ENCODE measurements at places on chromosomes 13 and 19.

DNA sequence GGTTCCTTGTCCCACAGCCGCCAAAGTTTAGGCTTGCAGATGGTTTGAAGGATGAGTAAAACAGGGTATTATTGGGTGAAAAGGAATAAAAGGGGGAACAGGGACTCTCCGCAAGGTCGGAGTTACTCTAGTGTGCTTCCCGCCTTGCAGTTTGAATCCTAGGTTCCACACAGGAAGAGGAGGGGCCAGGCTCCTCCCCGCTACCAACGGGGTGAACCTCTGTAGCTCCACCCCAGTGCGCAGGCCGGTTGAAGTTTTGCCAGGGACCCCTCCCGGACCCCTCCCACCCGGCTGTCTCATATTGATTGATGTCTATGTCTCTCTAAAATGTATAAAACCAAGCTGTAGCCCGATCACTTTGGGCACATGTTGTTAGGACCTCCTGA lies 11.6 kb upstream of the GTF2F2 start:
- DNase-seq: peak; percentile 5

GRCh38 chr13:40784540-40784939 lies 4.9 kb upstream of the SLC25A15 start:
- DNase-seq: no peak

- no peak for DNase-seq
Measured at GRCh38 chr13:29486551-29486950, 108.9 kb downstream of the SLC7A1 start.

DNA sequence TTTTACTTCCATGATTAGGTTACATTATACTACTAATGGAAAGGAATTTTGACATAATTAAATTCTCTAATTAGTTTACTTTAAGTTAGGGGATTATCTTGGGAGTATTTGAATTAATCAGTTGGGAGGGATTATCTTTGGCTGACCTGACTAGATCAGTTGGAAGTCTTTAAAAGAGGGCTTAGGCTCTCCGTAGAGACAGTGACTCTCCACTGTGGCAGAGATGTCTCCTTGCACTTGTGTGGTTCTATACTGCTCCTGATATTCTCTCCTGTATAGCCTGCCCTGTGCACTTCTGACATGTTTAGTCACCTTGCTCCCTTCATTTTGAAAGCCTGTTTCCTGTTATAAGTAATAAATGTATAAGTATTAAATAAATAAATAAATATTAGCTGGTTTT lies 1612.3 kb upstream of the PRR20A start:
- no peak for DNase-seq

GRCh38 chr13:78603240-78603957 lies at the start of gene POU4F1:
Gene POU4F1, minus strand, starts transcription at chr13:78603552. Its CDS starts 226 bp downstream, at chr13:78603326.
- peak; percentile 81 for DNase-seq

GRCh38 chr13:51767100-51767499 lies 36.9 kb downstream of the DHRS12 start:
- DNase-seq: no peak

DNA sequence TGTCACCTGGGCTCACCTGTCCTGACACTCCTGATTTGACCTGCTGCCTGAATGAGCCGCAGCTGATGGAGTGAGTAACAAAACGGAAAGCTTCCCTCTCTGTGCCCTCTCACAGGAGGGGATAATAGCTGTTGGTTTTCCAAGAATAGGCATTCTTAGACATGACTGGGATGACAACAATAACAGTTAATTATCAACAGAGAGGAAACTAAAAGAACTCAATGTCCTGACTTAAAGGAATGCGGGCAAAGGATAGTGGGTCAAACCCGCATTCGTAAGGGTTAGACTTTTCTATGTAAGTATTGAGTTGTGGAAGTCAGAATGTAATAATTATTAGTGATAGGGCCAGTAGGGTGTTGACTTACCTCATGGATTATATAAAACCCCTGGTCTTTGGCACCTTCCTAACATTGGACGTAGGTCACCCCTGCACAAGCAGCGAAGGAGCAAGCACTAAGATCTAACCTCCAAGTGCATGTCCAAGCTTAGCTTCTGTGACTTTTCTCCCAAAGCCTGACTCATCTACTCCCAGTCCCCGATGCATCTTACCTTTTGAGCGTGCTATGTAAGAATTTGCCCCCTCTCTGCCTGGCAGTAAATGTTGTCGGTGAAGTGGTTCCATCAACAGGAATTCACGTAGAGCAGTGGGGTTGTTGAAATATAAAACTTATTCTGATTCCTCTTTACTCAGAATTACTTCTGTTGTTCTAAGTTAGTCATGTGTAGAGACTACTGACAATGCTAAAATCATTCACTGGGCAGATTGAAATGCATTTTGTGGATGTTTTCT lies 442.3 kb downstream of the FGF9 start:
- DNase-seq: no peak

DNA sequence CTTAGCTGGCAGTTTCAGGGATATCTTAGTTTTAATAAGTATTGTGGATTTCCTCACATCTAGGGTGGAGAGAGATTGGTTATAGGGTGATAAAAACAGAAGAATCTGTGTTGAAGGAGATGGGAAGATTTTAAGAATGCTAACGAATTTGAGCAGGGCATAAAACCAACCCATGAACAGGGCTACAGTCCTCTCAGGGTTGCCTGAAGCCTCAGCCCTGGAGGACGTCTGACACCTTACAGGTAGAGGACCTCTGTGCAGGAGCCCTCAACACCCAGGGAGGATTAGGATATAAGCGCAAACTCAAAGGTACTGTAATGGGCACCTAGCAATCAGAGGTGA lies 461 bp upstream of the WASF3 start:
- no peak for DNase-seq

DNA sequence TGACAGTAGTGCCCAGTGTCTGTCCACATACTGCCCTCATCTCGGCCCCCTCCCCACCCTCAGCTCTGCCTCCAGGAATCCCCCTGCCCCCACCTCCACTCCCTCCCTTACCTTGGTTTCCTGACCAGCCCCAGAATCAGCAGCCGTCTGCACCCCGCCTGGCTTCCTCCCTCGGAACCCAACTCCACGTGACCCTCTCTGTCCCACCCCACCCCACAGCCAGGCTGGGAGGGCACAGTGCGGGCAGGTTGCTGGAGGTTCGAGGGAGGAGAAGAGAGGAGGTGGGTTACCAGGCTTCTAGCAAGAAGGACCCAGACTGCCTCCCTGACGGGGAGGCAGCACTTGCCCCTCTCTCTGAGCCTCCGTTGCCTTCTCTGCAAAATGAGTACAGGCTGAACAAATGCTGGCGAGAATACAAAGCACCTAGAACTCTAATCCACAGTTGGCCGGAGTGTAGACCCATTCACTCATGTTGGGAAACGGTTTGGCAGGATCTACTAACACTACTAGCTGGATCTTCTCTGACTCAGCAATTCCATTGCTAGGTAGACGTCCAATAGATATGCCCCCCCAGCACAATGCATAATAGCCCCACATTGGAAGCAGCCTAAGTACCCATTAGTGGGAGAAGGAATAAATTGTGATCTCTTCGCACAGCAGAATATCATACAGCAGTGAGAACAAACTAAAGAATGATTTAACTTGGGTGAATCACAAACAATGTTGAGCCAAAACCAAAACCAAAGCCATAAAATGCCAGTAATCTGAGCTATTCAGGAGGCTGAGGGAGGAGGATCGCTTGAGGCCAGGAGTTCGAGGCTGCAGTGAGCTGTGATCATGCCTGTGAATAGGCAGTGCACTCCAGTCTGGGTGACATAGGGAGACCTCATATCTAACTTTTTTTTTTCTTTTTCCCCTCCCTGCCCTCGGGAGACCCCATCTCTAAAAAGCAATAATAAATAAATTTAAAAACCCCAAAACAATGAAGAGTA lies at the start of gene RASAL3:
Gene RASAL3, minus strand, starts transcription at position 151 of the 992 bp plus-strand sequence. CDS start 186 bp downstream, outside the sequence.
- DNase-seq: peak; percentile 61

GRCh38 chr13:75938811-75939560 lies 302.9 kb downstream of the LMO7 start:
- no peak for DNase-seq

GRCh38 chr19:46180701-46181387 lies 32.8 kb downstream of the IGFL2 start:
- no peak for DNase-seq

DNA sequence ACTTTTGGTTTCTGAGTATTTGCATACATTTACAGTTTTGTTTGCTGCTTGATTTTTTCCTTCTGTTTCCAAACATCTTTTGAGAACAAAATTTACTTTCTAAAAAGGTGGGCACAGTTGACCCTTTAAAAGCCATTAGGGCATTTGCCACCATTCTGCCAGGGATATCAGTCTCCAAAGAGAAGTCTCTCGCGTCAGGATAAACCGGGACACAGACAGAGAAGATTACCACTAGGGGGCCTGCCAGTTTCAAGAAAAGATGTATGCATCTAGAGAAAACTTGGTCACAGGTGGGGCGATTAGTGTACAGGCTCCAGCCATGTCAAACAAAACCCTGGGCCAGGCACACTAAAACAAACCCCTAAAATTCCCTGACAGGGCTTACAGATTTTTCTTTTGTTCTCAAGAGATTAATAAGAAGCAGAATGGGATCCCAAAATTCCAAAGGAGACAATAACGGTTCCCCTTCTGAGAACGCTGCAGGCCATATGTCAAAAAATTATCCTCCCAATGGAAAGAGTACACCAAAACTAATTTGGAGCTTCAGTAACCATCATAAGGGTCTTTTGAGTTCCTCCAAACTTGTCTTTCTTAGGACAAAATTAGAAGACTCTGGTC lies 10.7 kb upstream of the PABPC3 start:
- peak; percentile 28 for DNase-seq

DNA sequence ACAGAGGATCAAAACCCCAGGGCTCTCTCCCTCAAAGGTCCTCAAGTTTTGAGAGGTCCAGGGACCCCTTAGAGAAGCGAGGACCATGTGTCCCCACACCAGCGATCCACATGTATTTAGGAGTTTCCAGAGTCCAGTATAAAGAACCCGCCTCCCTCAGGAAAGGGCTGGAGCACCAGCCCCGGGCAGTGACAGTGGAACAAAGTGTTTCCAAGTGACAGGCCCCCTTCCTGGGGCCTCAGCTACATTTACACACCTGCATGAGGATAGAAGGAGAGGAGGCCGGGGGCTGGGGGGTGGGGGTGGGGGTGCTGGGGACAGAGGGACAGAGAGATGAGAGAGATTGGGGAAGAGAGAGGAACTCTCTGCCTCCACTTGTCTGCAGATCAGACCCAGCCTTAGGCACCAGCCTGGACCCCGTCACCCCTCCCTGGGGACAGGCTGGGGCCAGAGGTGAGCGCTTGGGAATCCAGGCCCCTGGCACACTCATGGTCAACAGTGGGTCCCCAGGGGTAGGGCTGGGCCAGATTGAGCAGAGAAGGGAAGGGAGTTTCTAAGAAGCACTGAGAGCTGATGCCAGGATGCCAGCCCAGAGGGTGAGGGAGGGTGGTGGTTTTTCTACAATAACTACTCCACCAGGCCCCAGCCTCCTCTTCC lies 802 bp downstream of the BCAM start:
- no peak for DNase-seq

DNA sequence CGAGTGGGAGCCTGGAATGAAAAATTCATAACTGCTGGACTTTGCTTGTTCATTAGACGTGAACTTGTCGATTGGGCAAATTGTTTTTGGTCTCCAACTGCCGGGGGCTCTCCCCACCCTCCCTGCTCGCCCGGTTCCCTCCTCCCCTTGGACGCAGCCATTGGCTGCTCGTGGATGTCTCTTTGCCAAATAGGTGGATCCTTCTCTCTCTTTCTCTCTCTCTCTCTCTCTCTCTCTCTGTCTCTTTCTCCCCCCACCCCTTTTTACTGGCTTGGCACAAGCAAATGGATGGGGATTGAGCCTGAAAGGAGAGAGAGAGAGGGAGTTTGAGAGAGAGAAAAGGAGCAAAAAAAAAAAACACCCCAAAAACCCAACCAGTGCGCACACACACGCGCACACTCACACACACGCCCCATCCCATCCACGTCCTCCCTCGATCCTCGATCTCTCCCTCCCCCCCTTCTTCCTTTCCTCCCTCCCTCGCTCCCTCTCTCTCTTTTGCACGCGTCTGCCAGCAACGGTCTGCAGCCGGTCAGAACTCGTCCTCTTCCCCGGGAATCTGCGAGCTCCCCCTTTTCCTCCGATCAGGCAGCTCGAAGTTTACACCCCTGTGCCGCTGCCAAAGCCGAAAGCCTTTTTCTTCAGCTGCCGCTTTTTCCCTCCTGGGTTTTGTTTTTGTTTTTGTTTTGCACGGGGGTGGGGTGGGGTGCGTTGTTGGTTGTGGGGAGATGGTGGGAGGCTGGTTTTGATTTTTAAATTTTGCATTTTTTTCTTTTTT lies 27.8 kb downstream of the NFIX start:
- no peak for DNase-seq

- no peak for DNase-seq
Measured at GRCh38 chr19:54164369-54165068, 5.0 kb upstream of the LENG1 start.

DNA sequence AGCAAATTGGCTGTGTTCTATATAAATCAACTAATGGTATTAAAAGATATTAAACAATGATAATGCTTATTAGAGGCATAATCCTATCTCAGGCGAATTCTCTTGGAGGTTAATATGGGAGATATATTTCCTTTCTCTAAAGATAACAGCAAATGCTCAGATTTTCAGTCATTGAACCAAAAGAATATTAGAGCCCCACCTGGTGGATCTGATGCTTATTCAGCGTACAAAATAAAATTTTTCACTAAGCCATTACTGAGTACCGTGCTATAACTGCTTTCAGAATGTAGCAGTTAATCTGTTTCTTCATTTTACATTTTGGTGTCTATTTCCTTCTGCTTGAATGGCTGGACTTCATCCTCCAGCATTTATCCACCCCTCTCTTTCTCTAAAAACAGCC lies 143.3 kb upstream of the IPO5 start:
- no peak for DNase-seq

DNA sequence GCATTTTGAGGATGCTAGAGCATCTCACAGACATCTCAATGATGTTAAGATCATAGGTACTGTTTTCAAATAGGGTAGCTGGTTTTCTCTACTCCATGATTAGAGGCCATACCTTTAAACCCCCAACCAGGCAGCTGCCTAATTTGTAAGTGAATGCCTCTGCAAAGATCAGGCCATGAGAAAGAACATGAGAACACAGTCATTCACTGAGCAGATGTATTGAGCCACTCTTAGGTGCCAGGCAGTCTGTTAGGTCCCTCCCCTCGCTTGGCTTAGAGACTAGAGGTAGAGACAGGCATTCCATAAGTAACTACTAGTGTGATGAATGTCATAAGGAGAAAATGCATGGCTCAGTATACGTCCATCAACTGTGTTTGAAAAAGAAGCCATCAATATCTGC lies 410.0 kb downstream of the FGF9 start:
- DNase-seq: no peak

DNA sequence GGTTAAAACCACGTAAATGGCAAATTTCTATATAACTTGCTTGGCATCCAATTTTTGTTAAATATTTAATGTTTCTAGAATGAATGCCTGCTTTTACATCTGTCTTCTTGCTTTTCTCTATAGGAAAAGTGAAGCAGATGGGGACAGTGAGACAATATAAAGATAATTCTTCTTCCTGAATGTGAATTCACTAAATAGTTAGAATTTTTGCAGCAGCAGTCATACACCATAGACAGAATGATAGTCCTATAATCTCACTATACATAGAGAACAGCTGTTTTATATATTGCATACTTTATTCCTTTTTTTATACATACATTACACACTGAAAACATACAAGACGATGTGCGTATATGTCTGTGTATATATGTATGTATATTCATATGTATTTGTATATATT lies 1127.3 kb downstream of the PCDH9 start:
- no peak for DNase-seq
